Glomerular endothelial cell (primary cell): ENCODE measurements at places on chromosomes 2 and 18.

GRCh38 chr2:232038881-232039485 lies 77.5 kb downstream of the DIS3L2 start:
- DNase-seq, result no peak

DNA sequence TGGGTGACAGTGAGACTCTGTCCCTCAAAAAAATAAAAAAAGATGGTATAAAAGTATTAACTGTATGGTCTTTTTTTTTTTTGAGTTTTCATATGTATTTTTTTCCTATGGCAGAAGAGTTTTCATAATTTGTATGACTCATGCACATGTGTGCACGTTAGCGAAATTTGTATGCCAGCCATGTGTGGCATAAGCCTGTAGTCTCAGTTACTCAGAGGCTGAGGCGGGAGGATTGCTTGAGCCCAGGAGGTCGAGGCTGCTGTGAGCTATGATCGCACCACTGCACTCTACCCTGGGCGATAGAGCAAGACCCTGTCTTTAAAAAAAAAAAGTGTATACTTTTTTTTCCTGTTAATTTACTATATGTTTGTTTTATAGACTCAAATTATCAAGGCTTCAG lies 160.8 kb downstream of the TGIF1 start:
- DNase-seq, result no peak

DNA sequence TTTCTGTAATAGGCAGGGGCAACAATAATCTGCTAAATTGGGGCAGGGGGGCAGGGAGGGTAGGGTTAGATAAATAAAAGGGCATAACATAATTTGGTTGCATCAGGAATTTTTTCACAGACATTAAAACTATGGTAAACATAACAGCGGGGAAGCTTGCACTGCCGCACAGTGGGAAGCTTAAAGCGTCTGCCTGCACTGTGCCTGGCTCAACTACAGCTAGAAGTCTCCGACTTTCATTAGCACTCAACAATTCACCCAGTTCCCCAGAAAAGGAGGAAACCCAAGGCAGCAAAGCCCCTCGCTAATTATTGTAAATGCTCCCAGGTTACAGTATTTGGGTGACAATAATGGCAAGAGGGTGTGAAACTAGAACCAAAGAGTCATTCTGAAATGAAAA lies 562.9 kb downstream of the ARHGAP15 start:
- no peak for DNase-seq

GRCh38 chr18:48197819-48198218 lies 211.4 kb downstream of the ZBTB7C start:
- DNase-seq, result no peak

DNA sequence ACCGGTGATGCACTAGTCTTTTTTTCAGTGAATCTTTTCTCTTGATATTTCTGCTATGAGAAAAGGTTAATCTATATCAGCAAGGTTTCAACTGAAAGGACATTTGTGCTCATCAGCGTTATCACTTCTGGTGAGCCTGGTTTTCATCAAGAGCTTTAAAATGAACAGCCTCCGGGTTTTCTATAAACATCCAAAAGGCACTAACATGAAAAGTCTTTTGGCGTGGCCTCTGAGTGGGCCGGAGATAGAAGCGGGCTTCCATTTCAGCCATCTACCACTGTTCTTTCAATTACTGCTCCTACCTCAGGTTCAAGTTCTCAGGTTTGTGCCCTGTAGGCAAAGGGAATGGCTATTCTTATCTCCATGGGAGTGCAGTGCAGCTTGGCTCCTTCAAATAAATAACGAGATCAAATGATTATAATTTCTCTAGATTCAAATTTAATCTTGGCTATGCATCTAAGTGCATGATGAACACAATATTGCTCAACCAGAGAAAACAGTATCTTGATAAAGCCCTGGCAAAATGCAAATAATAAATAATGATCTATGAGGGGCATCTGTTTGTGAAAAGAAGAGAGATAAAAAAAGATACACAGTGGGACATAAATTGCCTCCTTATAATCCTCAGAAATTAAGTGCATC lies 314.8 kb downstream of the CDH2 start:
- no peak for DNase-seq

GRCh38 chr2:236642125-236642524 lies 72.5 kb downstream of the ACKR3 start:
- no peak for DNase-seq

DNA sequence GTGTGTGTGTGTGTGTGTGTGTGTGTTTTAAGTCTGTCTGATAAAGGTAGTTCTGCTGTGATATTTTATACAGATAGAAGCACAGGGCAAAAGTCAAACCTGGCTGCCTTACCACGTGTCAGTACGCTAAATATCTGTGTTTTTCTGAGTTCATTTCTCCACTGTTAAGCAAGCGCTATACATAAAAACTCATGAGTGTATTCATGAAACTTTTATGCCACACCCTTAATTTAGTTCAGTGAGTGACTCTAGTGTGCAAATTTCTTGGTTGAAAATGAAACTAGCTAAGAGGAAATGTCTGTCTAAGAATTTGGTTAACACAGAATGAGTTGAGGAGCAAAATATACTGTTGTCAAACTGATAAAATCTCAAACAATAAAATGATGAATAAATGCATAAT lies 11.2 kb downstream of the CASP10 start:
- no peak for DNase-seq

DNA sequence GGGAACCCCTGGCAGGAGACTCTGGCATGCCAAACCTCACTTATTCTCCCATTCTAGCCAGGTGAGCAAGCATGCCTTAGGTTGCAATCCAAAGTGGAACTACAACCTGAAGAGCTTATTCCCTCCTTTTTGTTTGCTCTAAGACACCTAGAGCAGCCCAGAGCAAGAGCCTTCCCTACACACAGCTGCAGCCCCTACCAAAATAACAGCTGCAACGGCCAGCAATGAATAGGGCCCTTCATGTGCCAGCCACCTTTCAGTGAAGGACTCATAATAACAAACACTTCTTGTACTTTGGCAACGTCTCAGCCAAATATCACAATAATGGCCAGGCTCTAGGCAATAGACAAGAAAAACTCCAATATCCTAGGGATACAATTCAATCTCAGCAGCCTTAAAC lies 178.7 kb downstream of the ALK start:
- no peak for DNase-seq

DNA sequence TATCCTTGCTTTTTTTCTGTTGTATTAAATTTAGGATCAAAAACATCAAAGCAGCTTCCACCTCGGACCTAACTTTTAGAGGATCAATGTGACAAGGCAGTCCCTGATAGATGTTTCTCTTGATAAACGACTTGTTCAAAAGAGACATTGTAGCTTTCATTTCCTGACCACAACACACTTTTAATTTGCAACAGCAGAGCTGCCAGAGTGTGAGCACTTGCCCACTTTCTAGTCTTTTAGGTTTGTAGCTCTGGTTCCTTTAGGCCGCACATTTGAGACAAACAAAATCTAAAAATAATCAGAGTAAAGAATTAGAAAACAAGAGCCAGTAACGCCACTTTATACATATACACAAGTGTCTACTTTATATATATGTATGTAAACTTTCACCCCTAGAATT lies 3.1 kb downstream of the FIGN start:
- no peak for DNase-seq

DNA sequence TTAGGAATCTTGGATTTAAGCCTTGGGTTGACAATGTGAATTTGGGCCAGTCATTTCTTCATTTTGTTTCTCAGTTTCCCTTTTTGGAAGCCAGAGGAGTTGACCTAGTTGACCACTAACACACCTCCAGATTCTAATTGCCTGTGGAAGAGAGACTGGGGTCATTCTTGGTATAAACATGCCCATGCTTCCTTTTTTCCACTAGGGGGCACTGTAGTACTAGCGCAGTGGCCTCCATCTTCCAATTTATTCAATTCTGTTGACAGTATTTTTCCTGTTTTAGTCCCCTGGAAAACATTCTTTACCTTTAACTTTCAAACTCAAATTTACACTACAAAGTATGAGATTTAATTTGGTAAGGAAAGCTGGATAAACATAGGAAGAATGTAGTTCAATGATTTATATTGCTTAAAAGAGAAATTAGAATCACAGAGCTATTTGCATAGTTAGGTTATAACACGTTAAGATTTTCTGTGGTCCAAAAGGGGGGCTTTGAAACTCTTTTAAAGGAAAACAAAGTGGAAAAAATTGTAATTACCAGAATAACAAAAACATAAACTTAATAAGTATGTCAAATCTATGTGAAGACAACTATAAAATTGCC lies 57.5 kb upstream of the AGPS start:
- DNase-seq, result no peak

DNA sequence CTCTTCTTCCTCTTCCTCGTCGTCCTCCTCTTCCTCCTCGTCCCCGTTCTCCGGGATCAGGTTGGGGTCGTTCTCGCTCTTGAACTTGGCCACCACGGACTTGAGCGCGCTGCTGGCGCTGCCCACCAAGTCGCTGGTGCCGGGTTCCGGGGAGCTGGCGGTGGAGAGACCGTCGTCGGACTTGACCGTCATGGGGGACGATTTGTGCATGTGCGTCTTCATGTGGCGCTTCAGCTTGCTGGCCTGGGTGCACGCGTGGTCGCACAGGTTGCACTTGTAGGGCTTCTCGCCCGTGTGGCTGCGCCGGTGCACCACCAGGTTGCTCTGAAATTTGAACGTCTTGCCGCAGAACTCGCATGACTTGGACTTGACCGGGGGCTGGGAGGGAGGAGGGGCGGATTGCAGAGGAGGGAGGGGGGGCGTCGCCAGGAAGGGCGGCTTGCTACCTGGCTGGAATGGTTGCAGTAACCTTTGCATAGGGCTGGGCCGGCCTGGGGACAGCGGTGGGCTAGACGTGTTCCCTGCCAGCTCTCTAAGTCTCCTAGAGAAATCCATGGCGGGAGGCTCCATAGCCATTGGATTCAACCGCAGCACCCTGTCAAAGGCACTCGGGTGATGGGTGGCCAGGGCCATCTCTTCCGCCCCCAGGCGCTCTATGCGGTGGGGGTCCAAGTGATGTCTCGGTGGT lies 91.9 kb downstream of the BCL11A start:
- DNase-seq, result no peak

GRCh38 chr2:234348081-234348480 lies 148.8 kb downstream of the ARL4C start:
- DNase-seq, result no peak

- DNase-seq, result no peak
These were observed 5.5 kb upstream of the CCDC74A start for GRCh38 chr2:131521961-131522781.

DNA sequence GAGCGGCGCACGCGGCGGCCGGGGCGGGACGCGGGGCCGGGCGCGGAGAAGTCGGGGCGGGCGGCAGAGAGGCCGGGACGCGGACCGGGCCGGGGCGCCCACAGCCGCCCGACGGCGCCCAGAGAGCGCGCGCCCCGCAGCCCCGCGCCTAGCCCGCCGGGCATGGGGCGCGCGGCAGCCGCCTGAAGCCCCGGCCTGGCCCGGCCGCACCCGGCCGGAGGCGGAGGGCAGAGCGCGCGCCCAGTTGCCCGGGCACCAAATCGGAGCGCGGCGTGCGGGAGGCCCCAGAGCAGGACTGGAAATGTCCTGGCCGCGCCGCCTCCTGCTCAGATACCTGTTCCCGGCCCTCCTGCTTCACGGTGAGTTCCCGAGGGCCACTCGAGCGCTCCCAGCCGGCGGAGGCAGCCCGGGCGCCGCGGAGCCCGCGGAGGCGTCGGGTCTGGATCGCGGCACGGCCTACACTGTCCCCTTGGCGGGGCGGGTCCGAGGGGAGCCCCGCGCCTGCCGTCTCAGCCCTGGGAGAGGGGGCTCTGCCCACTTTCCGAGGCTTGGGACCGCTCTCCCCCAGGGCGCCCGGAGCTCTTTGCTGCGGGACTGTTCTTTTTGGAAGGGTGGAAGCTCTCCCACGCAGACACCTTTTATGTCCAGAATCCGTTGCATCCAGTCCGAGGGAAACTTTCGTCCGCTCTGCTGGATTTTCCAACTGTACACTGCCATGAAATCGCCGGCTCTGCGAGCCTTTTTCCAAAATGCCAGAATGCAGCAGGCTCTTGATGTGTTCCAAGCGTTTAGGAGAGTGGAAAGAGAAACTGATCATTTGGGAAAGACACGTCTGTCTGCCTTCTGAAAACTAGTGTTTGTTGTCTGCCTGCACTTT lies 484 bp downstream of the APCDD1 start:
- DNase-seq, result no peak

- no peak for DNase-seq
These were observed 92.8 kb downstream of the NFATC1 start for GRCh38 chr18:79488311-79489050.

- no peak for DNase-seq
These were observed 101.6 kb downstream of the SPTBN1 start for GRCh38 chr2:54557601-54558187.

DNA sequence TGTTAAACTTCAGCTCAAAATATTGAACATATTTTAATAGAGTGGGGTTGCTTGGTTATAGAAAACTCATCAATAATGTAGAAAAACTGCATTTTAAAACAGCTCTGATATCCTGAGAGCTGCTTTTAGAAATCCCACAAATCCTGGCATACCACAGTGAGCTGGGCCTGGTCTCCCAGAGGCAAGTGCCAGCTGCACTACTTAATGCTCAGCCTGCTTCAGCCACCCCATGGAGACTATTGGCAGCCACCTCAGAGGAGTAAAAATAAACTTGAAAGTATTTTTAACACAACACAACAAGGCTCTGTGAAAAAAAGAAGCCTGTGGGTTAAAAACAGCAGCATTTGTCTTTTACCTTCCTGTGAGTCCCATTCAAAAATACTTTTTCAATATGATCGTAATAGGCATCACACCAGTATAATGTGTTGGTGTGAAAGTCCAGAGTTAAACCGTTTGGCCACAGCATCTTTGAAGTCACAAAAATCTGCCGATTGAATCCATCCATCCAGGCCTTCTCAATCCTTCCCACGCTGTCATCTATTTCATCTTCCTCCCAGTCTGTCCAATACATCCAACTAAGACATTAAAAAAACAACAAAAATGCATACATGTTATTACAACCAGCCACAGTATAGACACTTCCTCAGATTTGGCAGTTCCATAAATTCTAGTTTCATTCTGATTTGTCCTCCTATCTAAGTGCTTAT lies 1115.3 kb downstream of the LRP1B start:
- no peak for DNase-seq

- no peak for DNase-seq
These were observed 73.6 kb downstream of the EN1 start for GRCh38 chr2:118773826-118774225.

DNA sequence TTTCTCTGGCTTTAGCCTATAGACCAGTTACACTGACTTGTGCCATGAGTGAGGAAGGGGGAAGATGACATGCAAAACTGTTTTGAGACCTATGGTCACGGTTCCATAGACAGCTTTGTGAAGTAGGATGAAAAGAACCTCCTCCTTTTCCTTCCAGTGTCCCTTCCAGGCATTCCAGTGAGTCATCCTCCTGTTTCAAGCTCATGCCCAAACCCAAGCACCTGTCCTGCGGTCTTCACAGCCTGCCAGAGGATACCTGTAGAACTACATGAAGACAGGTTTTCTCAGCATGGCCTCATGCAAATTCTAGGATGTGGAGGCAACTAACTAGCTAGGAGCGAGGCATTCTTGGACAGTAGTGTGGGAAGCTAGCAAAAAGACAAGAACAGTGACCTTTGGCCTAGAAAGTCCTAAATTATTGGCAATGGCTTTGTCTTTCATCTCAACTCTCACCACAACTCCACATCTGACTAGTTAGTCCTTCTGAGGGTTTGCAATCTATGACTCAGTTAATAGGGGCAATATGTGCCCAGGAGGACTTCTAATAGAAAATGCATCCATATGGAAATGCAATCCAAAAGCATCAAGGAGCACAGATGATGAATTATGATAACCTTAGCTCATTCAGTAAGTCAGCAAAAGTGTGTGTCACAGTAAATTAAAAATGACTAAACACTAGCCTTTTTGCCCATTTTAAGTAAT lies 154.7 kb downstream of the RBM43 start:
- no peak for DNase-seq

GRCh38 chr2:107751936-107752335 lies 74.8 kb upstream of the RGPD4 start:
- no peak for DNase-seq
